Psoas muscle (tissue), 8 donors: ENCODE measurements at places on chromosomes 3 and 15. TPM values are rescaled to one million over a fixed set of nuclear protein-coding genes. Genes with fewer than 3 reads are reported as not detected.

DNA sequence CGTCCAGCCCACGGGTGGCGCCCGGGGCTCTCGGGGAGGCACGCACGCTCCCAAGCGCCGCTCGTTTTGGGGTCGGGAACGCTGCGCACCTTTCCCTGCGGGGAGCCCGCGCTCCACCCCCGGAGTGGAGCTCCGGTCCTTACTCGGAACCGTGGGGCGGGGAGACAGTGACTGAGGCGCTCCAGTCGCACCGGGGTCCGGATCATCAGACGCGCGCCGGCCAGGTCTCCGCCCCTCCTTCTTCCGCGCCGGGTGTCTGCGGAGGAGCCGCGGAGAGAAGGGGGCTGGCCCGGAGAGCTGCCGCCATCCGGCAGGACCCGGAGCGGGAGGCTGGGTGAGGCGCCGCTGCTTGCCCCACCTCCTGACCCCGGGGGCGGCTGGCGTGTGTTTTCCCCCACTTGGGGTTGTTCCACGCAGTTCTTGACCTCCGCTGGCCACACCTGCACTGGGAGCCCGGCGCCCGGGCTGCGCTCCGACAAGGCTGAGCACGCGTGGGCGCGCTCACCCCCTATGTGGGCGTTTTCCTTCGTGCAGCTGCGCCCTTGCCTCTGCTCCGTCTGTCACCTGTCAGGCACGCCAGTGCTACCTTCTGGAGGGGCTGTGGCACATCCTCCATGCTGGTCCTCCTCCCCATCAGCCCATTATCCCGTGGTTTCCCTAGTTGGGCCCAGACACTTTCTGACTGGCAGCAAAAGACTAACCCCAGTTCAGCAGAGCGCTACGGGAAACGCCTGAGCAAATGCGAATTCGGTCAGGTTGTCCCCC lies at the start of gene MCF2L2:
Gene MCF2L2 (minus strand): TSS at position 173 of the 765 bp plus-strand sequence. CDS start 642 bp downstream, outside the sequence.
- DNase-seq: peak; percentile 66

The AADAC gene
- 0.14 TPM for polyA plus RNA-seq

DNA sequence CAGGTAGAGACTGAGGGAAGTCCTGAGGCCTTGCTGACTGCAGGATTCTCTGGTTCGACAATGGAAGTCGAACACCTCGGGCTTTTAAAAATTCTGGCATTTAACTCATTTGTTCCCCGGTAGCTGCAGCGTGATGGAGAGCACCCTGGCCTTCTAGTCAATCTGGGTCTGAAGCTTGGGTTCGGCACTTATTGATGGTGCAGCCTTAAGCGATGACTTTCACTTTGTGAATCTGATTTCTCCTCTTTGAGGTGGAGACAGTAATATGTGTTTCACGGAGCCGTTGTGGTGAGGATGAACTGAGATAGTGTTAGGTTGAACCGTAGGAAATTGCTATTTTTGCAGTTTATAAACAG lies 621 bp upstream of the PARP6 start:
- no peak for DNase-seq

DNA sequence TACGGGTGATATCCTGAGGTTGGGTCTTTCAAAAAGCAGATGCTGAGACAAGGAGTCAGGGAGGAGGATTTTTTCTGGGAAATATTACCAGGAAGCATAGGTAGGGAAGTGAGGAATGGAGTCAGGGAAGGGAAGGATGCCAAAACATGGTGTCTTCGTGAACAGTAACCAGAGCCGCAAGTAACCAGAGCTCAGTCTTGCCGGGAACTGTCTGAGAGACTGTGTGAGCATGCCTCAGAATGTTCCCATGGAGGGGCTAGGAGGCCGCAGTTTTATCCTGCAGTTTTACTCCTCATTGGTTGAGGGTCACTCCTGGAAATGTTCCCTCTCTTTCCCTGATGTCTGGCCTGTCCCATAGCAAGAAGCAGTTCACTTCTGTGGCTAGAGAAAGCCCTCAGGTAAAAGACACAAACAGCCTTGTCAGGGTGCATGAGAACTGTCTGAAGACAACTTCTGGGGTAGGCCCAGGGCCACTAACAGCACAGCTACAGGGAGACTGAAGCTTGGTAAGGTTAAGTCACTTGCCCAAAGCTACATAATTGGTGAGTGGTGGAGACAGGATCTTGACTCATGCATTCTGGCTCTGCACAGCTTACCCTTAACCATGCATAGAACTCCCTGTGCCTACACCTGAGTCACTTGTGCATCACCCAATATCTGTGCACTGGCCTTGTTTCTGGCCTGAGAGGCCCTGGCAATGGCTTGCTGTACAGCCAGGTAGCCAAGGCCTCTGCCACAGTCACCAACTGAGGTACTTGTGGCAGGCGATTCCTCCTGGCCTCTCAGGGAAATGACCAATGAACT lies 76.3 kb upstream of the FRMD4B start:
- DNase-seq: no peak

DNA sequence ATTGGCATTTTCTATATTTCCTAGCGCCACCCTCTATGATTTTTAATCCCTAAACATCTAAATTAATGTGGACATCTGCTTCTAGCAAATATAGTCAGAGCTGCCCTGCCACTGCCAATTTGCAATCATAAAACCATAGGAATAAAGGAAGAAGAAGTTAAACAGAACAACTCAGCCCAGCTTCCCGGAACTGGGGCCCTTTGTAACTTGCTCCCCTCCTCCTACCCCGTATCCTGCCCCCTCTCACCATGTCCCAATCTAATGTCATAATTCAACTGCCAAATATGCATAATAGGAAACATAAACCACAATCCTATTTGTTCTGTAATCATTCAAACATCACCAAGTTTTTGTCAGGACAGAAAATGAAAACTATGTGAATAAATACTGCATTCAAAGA lies 74.4 kb upstream of the ACP3 start:
- DNase-seq: no peak

GRCh38 chr15:97806766-97807165 lies 153.7 kb upstream of the ARRDC4 start:
- no peak for DNase-seq

- DNase-seq: no peak
Measured at GRCh38 chr3:194176274-194176991, 40.5 kb downstream of the HES1 start.

GRCh38 chr3:192216067-192216466 lies 511.3 kb downstream of the FGF12 start:
- DNase-seq: no peak

GRCh38 chr15:68676011-68676605 lies 97.3 kb downstream of the CORO2B start:
- DNase-seq: no peak

The TGM4 gene
- not detected for polyA plus RNA-seq

DNA sequence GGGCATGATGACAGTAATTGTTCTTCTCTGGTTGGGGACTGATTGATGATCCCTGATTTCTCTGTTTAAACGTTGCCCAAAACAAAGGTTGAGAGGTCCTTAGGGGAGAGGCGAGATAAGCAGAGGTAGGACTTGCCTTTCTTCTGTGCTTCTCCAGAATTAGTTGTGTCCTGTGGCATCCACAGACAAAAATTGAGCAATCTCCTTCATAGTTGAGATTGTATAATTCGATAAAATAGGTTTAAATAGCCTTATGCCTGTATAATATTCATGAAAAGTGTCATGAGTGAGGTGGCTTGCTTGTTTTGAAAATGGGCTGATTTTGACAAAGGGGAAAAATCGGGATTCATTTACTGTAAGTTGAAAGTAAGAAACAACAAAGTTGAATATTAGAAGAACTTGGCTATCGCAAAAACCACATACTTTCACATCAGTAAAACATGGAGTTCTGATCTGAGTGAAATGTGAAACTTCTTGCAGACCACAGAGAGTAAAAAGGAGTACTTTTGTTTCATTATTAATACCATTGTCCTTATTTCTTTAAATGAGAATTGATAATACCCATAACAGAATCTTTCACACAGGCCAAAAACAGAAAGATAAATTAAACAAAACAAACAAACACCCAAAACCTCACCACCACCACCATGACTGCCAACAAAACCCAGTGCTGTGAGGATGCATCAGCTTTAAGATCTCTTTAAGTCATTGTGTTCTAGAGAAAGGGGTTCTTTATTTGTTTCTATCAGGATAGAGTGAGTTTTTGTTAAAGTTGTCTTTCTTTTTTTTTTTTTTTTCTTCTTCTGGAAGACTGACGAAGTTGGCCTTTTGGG lies 155.7 kb downstream of the LPP start:
- no peak for DNase-seq

GRCh38 chr3:172506094-172506493 lies 17.1 kb downstream of the TNFSF10 start:
- no peak for DNase-seq

DNA sequence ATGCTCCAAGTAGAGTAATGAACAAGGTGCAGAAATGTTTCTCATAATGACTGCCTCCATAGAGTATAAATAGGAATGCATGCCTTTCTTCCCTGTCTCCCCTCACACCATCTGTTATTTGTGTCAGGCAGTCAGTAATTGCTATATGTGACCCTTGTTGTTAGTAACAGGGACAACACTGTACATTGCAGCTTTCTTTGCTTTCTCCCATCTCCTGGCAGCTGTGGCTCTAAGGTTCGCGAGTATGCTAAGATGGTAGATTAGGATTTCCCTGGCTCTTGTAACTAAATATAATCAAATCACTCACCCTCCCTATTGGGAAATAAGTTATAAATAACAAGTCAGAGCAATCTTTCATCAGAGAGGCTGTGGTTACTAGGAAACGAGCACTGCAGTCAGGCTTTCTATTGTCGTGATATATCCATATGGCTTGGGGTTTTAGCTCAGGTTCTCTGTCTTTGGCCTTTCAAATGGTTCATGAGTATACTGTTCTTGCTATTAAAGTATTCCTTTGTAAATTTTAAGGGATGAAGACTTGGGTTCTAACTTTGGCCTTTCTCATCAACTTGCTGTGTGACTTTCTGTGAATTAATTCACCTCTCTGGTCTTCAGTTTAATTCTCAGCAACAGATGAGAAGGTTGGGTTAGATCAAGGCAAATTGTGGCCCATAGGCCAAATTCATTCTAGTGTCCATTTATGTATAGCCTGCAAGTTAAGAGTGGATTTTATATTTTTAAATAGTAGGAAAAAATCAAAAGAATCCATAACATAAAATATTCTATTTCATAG lies 8.1 kb upstream of the MINDY4B start:
- no peak for DNase-seq

GRCh38 chr3:132253262-132253878 lies 63.8 kb upstream of the ACP3 start:
- DNase-seq: no peak

- DNase-seq: no peak
Measured at GRCh38 chr3:46393554-46394434, 13.1 kb downstream of the CCR5AS start.

DNA sequence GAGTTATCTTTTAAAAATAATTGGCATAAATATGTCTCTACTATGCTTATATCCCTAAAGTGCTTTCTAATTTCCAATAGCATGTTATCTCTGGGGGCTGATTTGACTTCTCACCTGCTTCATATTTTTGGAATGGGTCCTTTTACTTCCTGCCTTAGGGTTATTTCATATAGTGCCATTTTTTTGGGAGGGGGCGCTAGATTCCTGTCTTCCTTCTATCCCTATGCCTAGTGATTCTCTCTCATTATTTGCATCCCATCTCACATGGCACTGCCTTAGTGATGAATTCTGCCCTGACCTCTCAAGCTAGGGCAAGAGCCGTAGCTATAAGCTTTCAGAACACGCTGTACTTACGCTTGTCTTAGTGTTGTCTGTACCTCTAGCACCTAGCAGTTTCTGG lies 150.3 kb upstream of the SLITRK3 start:
- DNase-seq: no peak

The ALG3 gene
- 38.3 TPM for polyA plus RNA-seq

GRCh38 chr3:64049136-64049535 lies 25.8 kb upstream of the PSMD6 start:
- no peak for DNase-seq

DNA sequence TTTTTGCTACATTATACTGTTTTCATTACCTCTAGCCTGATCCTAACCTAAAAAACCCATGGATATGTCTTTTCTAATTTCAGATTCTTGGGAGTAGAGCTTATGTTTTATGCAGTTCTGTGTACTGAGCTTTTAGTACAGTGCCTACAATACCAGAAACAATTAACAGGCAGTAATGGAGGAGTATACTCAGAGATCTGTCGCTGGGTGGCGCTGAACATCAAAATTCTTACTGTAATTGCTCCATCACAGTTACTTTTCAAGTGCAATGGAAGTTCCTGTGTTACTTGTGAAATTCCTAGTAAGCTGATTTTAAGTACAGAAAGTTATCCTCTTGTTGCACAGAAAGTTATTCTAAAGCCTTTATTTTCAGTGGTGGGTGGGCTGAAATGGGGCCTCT lies 66.9 kb downstream of the RNF13 start:
- peak; percentile 61 for DNase-seq

The C3orf85 gene
- not detected for polyA plus RNA-seq

DNA sequence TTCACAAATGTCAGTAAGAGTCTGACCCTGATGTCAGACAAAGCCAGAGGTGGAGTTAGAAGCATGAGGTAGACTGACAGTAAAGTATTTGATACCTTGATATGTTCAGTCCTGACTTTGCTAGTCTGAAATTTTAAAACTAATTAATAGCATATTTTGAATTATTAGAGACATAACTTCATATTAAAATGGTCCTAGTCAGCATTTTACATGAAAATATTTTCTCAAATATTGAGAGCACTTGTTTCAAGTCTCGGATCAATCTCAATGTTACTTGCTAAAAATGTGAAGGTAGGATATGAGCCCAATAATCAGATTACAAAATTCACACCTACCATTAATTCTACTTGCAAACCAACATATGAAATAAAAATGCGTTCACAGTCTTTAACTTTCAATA lies 58.1 kb upstream of the TTC14 start:
- DNase-seq: no peak

The ALDH1L1 gene
- polyA plus RNA-seq: 40.1 TPM
